ENCODE measurements at places on chromosomes 6 and 20. TPM values are rescaled to one million over a fixed set of nuclear protein-coding genes. Genes with fewer than 3 reads are reported as not detected.

TRMT6 gene
- total RNA-seq: 7.5 TPM

MYBL2 gene
- total RNA-seq: 16.8 TPM

GSTA5 gene
- not detected for total RNA-seq

MUC22 gene
- total RNA-seq: not detected

LRRC73 gene
- 0.62 TPM for total RNA-seq

SYTL3 gene
- 2.8 TPM for total RNA-seq

Measured in uterine smooth muscle cell (primary cell).